ENCODE measurements at places on chromosomes 3 and 15.

- no peak for DNase-seq
Observed at GRCh38 chr3:62481962-62482361, 108.6 kb upstream of the FEZF2 start.

DNA sequence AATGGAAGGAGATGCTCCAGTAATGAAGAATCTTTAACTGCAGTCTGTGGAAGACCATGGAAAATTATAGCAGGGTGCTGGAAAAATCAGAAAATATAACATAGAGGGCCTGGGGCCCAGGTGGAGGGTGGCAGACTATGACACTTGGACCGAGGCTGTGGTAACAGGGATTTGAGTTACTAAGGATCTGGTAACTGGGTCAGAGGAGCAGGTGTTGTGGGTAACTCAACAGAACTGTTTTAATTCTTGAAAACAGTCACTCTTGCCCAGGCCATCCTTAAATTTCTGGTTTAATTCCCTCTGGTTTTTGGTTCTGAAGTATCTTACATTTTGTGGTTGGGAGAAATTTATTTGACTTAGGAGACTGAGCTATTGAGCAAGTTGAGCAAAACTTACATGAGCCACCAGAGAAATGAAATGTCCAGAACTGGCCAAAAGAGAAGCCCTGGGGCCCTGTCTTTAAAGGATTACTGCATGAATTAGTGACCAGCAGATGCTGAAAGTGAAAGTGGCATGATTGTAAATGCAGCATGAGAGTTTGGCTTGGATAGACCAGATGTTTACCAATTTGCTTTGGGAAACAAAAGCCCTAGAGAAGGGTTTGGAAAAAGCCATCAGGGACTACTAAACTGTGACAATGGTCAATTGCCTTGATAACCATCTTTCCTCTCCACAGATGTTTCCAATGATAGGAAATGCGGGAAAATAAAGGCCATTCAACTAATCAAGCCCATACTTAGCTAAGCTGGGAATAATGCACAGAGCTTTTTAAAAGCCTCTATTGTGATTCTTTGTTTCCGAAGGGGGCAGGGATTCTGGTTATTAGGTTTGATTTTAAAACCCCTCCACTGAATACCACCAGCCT, 374.9 kb upstream of the TGFBR2 start:
- DNase-seq, result no peak

GRCh38 chr3:182083112-182083511, 371.4 kb downstream of the SOX2 start:
- no peak for DNase-seq

- no peak for DNase-seq
Observed at GRCh38 chr3:10706156-10706739, 109.8 kb upstream of the SLC6A11 start.

GRCh38 chr3:194588236-194588635, 45.0 kb downstream of the TMEM44 start:
- no peak for DNase-seq

DNA sequence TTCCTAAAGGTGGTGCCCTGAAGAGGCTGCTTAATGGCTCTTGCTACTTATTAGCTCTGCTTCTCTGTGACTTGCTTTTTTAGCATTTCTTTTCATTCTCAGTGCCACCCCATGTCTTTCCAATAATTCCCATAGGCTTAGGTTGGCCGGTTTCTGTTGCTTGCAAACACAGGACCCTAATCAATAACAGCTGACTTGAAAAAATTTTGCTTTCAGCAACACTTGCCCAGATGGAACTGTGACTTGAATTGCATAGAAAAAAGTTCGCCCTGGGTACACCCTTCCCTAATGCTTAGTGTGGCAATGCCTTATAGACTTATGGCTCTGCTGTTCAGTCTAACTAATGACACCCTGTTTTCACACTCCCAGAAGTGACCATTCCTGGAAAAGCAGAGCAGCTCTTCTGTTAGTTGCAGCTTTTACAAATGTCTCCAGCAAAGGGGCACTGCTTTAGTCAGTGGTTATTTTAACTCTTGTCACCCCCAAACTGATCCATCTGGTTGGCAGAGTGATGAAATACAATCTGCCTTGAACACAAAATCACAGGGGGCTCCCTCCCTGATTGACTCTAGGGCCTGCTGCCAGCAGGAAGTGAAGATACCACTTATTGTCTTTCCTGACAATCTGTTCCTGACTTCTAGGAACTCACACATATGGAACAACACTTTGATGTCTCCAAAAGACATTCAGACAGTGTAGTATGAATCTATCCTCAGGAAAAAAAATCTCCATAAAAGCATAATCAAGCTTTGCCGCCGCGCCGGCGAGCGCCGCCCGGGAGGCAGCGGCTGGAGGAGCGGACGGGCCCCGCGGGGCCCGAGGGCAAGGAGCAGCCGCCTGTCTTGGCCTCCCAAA, 9.7 kb upstream of the SLMAP start:
- DNase-seq, result no peak

- no peak for DNase-seq
Observed at GRCh38 chr3:53123953-53124352, 6.3 kb downstream of the RFT1 start.

GRCh38 chr3:176430244-176431037, 766.8 kb downstream of the TBL1XR1 start:
- DNase-seq, result no peak

DNA sequence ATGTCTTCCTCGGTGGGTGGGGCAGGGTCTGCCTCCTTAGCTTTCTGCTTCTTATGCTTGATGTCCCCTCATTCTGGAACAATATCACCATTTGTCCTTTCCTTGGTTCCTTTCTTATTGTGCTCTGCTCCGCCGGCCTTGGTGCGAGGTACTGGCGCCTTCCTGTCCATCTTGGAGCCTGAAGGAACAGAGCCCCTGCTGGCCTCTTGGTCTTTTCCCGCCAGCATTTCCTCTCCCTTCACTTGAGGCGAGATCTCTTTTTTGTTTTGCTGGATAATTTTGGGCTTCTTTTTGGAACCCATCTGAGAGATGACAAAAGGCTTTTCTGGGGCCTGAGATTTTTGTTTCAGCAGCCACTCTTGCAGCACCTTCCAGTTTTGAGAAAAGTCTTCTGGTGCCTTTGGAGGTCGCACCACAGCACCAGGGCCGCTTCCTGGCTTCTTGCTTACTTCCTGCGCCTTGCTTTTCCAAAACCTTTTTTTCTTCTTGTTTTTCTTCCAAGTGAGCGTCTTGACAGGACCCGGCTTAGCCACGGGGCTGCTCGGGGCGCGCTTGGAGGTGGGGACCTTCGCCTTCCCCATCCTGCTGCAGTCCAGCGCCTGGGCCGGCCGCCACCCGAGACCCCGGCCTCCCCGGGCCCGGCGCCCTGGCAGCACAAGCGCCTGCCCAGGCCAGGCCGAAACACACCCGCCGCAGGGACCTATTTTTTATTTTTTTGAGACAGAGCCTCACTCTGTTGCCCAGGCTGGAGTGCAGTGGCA, 127.1 kb downstream of the KLF13 start:
- DNase-seq, result no peak

DNA sequence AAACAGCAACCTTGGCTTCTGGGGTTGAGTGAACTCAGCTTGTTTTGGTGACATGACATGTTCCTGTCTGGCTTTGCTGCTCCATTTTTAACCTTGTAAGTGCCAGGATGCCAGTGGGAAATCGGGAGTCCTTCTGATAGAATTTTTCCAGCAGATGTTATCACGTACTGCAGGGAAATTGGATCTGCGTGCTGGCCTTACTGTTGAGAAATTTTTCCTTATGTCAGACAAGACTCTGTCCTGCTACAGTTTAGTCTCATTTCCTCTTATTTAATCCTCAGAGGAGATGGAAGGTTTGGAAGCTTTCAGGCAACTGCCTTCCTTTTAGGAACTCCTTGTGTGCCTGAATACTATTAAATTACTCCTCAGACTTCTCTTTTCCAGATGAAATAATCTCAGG, 80.6 kb downstream of the PGPEP1L start:
- DNase-seq, result no peak

GRCh38 chr3:186200726-186201125, 91.8 kb upstream of the ETV5 start:
- DNase-seq, result peak; percentile 78

GRCh38 chr3:115211810-115212492, 64.9 kb upstream of the ZBTB20 start:
- no peak for DNase-seq

- no peak for DNase-seq
Observed at GRCh38 chr15:83890587-83890986, 236.7 kb downstream of the ADAMTSL3 start.

- DNase-seq, result no peak
Observed at GRCh38 chr15:94236608-94237007, 5.2 kb downstream of the MCTP2 start.

DNA sequence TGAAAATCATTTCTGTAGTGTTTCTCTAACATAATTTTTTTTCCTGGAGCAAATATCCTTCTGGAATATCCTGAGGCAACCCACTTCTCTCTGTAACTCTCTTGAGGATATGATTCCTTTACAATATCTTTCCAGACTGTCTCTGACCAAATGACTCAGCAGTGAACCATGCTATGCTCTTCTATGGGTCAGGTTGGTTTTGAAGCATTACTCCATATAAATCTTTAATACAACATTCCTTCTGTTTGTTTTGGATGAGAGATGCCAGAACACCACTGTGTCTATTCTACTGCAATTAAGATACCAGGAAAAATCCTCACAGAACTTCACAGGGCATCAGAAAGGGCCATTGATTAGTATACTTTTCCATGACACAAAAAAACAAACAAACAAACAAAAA, 626.4 kb upstream of the ZNF385D start:
- DNase-seq, result no peak

GRCh38 chr3:171531716-171532115, 71.5 kb upstream of the TNIK start:
- no peak for DNase-seq

GRCh38 chr15:90337256-90337655, 14.8 kb upstream of the ZNF774 start:
- no peak for DNase-seq

GRCh38 chr3:51024765-51025632, 350.3 kb downstream of the DOCK3 start:
- no peak for DNase-seq

- no peak for DNase-seq
Observed at GRCh38 chr15:68668926-68669600, 90.3 kb downstream of the CORO2B start.

DNA sequence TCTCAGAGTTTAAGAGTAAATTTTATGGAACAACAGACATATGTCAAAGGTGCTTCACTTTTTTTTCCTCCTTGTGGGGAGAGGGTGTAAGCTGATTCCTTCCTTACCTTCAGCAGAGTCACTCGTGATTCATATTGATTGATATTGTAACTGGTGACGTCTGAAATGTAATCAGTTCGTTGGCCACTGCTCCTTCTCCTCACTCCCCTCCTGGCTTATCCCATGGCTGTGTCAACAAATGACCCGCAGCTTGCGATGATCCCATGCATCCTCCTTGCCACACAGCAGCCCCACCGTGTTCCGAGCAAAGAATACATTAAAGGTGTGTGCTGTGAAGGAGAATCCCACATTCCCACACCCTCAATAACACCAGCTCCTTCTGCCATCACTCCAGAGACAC, 7.3 kb downstream of the MGLL start:
- no peak for DNase-seq

GRCh38 chr15:70761931-70762468, 1.4 kb downstream of the UACA start:
- no peak for DNase-seq

DNA sequence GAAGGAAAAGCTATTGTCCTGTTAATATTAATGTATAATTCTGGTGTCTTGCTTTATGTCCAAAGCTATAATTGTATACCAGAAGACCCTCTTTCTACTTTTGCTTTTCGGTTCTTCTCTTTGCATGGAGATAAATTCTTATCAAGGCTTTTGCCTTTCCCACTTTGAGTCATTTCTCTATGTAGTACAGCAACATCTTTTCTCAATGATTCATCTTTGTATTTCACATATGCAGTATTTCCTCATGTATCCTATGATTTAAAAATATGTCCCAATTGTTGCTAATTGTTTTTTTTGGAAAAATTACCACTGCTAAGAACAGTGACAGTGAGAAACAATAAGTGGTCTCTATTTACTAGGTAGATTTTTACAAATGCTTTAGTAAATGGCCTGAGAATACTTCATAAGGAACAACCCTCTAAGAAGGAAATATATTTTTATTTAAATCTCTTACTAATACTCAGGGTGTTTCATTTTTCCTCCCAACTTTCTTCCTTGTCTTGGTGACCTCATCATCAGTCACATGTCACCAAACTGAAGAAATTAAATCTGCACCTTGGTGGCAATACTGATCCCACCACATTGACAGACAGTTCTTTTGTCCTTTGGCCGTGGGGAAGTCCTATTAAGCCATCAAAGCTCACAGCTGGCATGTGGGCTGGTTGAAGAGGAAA, 290.6 kb downstream of the SATB1 start:
- no peak for DNase-seq

DNA sequence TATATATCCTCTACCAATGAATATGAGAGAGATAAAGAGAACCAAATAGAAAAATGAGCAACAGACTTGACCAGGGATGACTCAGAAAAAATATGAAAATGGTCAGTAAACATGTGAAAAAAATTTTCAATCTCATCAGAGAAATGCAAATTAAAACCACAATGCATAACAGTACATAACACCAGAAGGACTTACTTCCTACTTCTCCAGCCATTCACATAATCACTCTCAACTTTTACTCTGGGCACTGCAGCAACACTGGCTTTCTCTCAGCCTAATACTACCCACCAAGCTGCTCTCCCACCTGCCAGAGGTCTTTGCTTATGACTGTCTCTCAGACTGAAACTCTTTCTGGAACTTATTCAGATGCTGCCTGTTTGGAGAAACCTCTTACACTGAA, 49.4 kb downstream of the DPH6 start:
- no peak for DNase-seq

GRCh38 chr3:102084704-102085103, 235.4 kb downstream of the NFKBIZ start:
- no peak for DNase-seq

- DNase-seq, result no peak
Observed at GRCh38 chr3:117628823-117629291, 919.3 kb downstream of the TUSC7 start.

DNA sequence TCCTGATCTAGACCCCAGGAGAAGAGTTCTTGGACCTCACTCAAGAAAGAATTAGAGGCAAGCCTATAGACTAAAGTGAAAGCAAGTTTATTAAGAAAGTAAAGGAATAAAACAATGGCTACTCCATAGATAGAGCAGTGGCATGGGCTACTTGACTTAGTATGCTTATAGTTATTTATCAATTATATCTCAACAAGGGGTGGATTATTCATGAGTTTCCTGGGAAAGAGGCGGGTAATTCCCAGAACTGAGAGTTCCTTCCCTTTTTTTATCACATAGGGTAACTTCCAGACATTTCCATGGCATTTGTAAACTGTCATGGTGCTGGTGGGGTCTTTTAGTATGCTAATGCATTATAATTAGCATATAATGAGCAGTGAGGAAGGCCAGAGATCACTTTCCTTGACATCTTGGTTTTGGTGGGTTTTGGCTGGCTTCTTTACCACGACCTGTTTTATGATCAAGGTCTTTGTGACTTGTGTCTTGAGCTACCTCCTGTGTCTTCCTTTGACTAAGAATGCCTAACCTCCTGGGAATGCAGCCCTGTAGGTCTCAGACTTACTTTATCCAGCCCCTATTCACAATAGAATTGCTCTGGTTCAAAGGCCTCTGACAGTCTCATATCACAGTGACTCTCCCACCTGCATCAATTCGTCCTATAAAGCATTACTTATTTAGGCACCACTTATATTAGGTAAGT, 35.3 kb upstream of the PLSCR2 start:
- no peak for DNase-seq

GRCh38 chr3:126132751-126133511, 47.5 kb downstream of the ALDH1L1 start:
- peak; percentile 12 for DNase-seq

- DNase-seq, result no peak
Observed at GRCh38 chr3:143551761-143552160, 296.5 kb downstream of the SLC9A9 start.
